ENCODE measurements at places on chromosomes 3 and 15.

GRCh38 chr3:118478706-118479276, 555.9 kb downstream of the IGSF11 start:
- no peak for DNase-seq

- no peak for DNase-seq
These were observed 39.5 kb upstream of the DGKG start for GRCh38 chr3:186401556-186401955.

DNA sequence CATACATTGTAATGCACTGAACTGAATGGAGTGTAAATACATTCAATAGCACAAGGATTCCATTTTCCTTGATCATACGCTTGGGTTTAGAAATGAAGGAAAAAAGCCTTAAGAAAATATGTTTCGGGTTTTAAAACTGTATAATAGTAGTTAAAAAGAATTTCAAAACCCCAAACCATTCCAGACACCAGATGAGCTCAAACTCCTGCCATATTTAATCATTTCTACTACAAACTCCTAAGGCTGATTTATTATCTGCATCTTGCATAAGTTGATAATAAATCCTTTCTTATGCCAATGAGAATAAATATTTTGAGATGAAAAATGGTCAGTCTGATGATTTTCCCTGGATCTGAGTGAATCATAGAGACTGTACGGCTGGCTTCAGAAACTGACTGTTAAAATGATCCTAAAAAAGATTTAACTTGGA, 51.0 kb downstream of the NR1D2 start:
- DNase-seq = no peak

GRCh38 chr3:175193815-175194518, 334.8 kb downstream of the NAALADL2 start:
- DNase-seq = no peak

DNA sequence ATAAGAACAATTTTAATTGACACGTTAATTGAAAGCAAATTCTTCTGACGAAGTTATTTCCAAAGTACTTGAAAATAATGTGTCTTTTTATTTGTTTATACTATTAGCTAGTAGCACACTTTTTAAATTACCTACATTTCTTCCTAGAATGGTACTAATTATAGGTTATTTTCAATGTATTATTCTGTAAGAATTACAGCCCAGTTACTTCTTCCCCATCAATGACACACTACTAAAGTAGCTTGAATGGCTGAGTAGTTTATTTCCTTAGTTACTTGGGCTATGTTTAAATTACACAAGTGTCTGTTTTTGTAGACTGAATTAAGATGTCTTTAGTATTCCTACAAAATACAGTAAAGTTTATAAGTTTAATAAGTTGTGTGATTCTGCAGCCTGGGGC, 217.6 kb upstream of the IL12A start:
- DNase-seq = no peak

DNA sequence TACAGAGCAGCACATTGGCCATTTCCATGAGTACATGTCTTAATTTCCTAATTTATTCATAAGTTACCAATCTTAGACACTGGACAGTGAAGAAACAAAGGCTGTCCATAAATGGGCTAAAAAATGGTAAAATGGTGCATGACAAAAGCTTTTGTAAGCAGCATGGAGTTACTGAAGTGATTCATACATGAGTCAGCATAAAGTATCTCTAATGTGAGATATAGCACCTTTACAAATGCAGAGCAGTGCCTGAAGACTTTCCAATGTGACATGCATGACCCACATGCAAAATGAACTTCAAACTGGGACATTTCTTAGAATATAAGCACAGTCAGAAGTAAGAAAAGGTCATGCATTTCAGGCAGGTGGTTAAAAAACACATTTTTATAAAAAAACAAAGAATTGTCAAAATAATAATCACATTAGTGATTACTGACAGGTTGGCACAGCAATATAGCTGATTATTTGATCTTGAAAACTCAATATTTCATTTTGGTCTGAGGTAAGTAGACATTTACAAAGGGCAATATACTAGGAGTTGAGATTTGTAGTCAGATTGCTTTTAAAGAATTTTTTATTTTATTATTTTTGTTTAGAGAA, 299.3 kb downstream of the PLCL2 start:
- no peak for DNase-seq

- DNase-seq = no peak
These were observed 109.3 kb upstream of the FOXB1 start for GRCh38 chr15:59894835-59895234.
